ENCODE measurements at places on chromosomes 3 and 15.

- no peak for DNase-seq
Observed at GRCh38 chr15:101647251-101647650, 4.9 kb downstream of the TM2D3 start.

- no peak for DNase-seq
Observed at GRCh38 chr15:36254426-36254825, 325.0 kb upstream of the CDIN1 start.

- no peak for DNase-seq
Observed at GRCh38 chr15:30974112-30974511, 17.3 kb downstream of the MTMR10 start.

- no peak for DNase-seq
Observed at GRCh38 chr15:56757875-56758274, 24.6 kb upstream of the ZNF280D start.

DNA sequence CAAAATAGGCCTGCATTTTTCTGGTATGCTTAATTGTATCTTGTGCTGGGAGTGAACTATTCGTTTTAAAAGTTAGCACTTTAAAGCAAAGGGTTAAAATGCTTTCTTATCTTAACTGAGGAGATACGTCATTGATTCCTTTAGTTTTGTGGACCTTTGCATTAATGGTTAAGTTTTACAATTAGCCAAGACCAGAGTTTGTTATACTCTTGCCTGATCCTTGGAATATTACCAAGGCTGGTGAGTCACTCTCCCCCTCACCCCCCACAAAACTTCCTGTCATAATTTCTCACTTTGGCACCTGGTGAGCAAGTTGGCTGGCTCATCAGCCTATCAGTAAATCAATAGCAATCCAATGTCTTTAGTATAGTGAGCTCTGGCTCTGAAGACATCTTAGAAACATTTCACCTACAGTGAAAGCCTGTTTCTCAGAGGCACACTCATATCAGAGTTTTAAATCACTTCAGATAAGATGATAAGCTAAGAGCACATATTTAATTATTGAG is 26.7 kb downstream of the SLC2A2 start:
- DNase-seq, result no peak

GRCh38 chr3:138408751-138409570 is 25.5 kb upstream of the ESYT3 start:
- no peak for DNase-seq

- DNase-seq, result peak; percentile 5
Observed at GRCh38 chr15:70308011-70308734, 210.5 kb upstream of the TLE3 start.

GRCh38 chr3:197031315-197032285 is 2.0 kb upstream of the MELTF start:
- DNase-seq, result no peak

DNA sequence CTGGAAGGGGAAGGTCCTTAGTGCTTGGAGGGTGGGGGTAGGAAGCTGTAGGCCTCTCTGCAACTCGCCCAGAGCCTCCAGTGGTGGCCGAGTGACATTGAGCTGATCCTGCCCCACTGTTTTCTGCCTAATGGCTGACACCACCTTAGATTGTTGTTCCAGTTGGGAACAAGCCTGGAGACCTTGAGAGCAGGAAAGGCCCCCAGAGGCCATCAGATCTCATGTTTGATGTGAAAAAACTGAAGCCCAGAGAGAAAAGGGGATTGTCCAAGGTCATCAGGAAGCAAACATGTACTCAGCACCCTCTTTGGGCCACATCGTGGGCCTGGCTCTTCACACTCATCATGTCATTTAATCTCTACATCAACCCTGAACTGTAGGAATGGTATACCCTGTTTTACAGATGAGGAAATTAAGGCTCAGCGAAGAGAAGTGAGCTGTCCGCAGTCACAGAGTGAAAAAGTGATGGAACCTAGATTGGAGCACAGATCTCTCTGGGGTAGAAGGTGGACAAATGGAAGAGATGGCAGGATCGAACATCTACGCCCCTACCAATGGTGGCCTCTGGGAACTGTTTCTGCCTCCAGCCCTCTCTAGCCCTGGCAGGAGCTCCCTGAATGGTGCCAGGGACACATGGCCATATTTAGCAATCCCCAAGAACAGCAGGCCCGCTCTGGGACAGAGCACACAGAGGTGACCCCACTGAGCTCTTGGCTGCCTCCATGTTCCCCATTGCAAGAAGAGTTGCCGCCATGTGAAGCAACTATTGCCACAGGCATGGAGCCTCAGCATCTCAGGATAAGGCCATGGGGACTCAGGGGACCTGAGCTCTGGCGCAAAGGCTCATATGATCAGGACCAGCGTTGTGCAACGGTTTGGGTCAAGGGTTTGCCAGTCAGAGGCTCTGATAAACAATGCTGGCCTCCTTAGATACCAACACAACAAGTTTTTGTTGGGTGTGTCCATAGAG is 31.6 kb upstream of the TSEN2 start:
- no peak for DNase-seq

DNA sequence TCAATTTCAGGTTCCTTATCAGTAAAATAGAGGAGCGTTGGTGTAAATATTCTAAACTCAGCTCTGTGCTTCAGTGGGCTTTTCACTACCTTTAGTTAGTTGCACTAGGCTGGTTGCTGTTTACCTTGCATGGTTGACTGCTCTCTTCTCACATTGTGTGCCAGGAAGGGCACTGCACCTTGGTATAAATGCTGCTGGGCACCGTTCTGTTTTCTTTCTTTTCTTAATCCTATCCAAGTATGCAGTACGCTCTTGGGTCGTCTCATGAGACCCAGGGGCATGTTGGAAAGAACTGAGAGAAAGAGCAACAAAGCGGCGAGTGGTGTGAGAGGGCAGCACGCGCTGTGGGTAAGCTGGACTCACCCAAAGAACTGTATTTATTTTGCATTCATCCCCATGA is 22.4 kb downstream of the KCNMB2 start:
- no peak for DNase-seq

DNA sequence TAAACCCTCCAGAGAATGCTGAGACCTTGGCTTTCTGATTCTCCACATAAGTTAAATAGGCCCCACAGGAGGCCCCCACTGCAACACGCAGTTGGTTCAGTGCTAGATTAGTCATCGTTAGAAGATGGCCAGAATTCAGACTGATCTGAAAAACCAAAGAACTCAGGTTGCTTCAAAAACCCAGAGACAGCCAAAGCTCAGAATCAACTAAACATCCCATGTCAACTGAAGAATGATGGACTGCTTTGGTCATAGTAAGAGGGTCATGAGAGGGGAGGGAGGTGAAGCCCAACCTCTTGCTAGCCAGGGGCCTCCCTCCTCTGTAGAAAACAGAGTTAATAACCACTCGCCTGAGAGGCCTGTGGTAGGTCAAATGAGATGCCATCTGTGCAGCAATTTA is 93.1 kb downstream of the AKAP13 start:
- DNase-seq, result no peak

- no peak for DNase-seq
Observed at GRCh38 chr3:106981392-106981791, 395.8 kb upstream of the CCDC54 start.

Measured in stimulated activated CD4-positive, alpha-beta T cell treated with anti-CD3 and anti-CD28 coated beads, TNF-alpha, amount 100 ng/mL, for 24 hours (primary cell).